Activated gamma-delta T cell (primary cell): ENCODE measurements at places on chromosomes 3 and 15.

DNA sequence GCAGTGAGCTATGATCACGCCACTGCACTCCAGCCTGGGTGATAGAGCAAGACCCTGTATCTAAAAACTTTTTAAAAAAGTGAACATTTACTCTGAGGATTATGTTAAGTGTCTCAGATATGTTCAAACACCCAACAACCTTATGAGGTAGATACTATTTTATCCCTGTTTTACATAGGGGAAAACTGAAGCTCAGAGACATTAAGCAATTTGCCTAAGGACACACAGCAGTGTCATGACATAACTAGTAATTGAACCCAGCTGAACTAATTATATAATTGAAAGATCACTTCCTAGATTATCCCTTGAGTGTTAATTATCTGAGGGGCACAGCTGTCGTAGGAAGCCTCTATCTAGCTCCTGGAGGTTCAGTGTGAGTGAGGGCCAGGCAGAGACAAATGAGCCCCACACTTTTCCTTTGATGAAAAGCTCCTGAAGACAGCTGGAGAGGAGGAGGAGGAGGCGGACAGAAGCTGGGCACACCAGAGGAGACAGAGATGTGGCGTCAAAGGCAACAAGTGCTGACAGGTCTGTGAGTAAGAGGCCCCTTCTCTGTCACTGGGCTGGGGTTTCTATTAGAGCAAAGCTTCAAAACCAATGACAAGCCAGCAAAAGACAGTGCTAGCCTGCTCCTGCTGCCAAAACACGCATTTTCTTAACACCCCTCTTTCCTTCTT, 20.5 kb downstream of the TRH start:
- no peak for DNase-seq

- DNase-seq = no peak
Measured at GRCh38 chr3:119013951-119014350, 20.7 kb downstream of the IGSF11 start.

- no peak for DNase-seq
Measured at GRCh38 chr3:22960105-22960984, 242.8 kb upstream of the UBE2E2 start.

- DNase-seq = no peak
Measured at GRCh38 chr3:20353286-20353685, 167.3 kb upstream of the SGO1 start.

DNA sequence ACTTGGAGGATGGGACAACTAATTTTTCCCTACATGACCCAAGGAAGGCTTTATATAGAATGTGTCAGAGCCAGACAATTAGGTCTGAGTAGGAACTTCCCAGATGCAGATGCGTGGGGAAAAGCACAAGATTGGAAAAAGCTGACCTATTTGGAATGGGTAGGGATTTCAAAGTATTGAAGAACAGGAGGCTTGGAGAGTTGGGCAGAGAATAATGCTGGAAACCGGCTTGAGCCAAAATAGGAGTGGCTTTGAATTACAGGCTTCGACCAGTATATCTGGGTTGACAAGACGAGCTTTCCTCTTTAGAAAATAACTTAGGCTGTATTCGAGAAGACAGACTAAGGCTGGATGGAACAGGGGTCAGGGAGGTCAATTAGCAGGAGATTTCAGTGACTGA, 181.1 kb downstream of the GBE1 start:
- no peak for DNase-seq

GRCh38 chr3:194748225-194748624, 62.5 kb downstream of the FAM43A start:
- DNase-seq = no peak

GRCh38 chr15:29835301-29835700, 13.0 kb upstream of the TJP1 start:
- no peak for DNase-seq
